Stimulated activated CD4-positive, alpha-beta T cell treated with anti-CD3 and anti-CD28 coated beads, TNF-alpha, amount 100 ng/mL, for 1 hour (primary cell): ENCODE measurements at places on chromosomes 5 and 9.

GRCh38 chr5:178123094-178123965, 7.5 kb upstream of the RMND5B start:
- DNase-seq, result no peak

DNA sequence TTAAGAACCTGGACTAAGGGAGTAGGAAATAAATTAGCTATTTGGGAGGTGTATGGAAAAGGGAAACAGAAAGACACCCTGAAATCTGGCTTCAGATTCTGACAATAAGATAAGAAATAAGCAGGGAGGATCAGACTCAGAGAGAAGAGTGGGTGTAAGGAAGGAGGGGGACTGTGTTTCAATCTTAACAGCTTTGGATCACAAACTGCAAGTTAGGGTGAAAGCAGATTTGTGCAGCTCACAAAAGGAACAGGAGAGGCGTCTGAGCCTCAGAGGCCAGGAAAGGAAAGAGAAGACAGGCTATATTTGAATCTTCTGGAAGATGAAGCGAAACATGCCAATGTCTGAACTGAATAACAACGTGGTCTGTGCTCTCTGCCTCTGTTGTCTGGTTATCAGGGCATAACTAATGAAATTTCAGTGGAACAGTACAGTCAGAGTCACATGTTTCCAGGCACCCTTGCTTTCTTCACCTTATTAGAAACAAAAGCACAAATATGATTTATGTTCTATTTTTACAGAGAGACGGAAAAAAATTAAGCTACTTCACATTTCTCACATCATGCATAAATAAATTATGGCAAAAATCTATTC, 26.6 kb downstream of the SGTB start:
- no peak for DNase-seq

GRCh38 chr5:115577741-115578140, 24.5 kb downstream of the TICAM2 start:
- no peak for DNase-seq

GRCh38 chr9:12318732-12319685, 374.2 kb upstream of the TYRP1 start:
- no peak for DNase-seq

DNA sequence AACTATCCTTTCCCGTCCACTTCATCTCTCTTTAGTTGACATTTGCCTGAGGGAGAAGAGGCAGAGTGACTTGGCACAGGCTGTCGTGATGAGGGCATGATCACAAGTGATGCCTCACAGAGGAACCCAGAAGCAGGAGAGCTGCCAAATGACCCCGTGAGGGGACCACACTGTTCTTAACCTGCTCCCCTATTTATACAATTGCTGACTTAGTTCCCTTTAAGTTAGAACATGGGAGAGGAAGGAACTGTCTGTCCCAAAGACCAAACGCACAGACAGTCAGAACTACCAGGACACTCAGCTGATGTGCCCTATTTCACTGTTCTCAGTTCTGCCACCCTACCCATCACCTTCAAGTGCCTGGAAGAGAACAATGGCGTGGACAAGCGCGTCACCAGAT, 73.7 kb downstream of the SLC1A3 start:
- DNase-seq, result no peak

DNA sequence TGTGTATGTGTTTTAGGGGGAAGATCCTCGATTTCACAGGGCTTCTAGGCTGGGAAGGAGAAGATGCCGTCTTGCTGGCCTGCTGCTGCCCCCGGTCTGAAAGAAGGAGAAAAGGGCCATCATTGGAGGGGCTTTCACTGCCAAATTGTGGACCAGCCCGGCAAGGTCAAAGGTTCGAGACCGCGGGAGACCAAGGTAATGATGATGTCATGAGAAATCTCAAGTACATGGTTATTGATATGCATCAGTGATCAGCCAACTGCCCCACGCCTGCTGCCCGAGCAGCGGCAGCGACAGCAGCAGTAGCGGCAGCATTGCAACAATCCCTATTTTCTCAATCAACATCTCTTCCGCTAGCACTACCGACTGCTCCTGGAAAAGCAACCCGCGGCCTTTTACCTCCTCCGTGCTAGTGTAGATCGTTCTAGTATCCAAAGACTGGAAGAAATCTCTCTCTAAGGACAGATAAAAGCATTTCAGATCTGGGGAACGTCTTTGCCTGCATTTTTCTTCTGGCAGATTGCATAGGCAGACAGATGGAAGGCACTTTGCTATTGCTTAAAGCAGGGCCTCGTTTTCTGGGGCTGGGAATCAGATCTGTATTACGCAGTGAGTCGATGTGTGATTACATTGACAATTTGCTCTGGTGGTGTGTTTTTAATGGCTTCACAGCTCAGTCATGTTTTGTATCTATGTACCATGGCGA, 215.3 kb downstream of the MEF2C start:
- no peak for DNase-seq

- DNase-seq, result no peak
Measured at GRCh38 chr5:40736103-40736875, 19.5 kb downstream of the TTC33 start.

GRCh38 chr5:53246042-53246836, 136.7 kb upstream of the MOCS2 start:
- DNase-seq, result no peak

DNA sequence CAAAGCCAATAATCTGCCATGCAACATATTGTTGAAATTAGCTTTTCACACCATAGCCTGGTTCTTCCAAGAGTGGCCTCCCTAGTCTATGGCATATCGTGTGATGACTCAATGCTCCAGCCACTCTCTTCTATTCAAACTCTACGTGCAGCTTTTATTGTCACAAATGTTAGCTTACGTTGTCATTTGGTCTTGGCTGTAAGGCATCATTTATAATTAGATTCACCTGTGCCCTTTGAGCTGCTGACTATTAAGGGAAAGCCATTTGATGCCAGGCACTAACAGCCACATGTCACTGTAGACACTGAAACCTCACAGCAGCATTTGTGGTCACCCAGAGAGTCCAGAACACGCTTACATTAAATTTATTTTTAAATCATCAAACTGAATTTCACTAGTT, 66.8 kb downstream of the APBA1 start:
- DNase-seq, result no peak

DNA sequence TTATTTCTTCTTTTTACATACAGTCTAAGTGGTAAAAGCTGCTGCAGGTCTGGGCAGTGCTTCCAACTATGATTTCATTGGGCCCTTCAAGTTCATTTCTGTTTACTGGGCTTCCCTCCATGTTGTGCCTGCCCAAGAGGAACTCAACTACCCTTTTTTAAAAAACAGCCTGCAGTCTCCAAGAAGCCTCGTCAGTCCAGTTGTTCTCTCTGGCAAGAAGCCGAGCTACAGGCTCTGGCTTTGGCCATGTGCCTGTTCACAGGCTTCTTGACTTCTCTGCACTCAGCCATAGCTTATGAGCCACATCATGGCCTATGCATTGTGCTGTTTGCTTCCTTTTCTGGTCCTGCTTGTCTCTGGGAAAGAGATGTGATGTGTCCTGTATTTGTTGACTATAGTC, 119.7 kb upstream of the PJA2 start:
- no peak for DNase-seq

DNA sequence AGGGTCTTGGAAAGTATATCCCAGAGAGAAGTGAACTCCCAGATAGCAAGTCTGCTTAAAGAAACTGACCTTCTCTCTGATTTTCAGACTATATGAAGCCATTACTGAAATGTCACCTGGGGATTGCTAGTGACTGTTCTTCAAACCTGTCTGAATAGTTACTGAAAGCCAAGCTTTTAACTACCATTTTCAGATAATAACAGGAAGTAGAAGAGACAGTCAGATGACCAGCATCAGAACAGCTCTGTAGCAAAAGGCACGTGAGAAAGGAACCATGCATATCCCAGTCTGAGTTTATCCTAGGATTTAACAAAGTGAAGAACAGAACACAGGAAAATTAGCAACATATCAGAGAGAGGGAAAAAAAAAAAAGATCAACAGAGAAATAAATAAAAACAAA, 74.9 kb upstream of the SELENOP start:
- DNase-seq, result no peak
